ENCODE measurements at places on chromosomes 16 and 17.

DNA sequence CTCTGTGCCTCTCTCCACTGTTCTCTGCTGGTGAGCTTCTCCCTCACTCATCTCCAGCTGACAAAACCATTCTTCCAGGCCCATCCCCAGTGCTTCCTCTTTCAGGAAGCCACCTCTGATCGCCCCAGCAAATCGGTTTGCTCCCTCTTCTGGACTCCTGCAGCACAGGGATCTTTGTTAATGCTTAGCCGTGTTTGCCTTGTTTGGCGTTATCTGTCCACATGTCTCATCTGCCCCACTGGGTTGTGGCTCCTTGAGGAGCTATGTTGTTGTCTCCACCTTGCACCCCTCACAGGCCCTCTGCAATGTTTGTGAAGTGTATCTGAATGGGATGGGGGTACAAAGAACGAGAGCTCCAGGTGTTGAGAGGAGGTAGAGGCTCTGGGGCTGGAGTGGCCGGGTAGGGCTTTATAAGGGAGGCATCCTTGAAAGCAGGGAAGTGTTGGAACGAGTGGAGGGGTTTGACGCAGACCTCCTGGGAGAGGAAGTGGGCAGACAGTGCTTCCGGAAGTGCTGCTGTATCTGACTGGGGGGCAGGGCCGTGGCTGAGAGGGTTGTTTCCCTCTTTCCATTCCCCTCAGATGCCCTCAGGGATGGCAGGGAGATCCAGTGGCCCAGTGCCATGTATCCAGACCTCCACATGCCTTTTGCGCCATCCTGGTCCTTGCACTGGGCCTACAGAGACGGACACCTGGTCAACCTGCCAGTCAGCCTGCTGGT, 27.8 kb downstream of the CASKIN2 start:
- no peak for DNase-seq

- DNase-seq: no peak
Measured at GRCh38 chr17:30524847-30525246, 47.6 kb downstream of the GOSR1 start.

- DNase-seq: no peak
Measured at GRCh38 chr17:80025140-80025539, 10.5 kb downstream of the TBC1D16 start.

DNA sequence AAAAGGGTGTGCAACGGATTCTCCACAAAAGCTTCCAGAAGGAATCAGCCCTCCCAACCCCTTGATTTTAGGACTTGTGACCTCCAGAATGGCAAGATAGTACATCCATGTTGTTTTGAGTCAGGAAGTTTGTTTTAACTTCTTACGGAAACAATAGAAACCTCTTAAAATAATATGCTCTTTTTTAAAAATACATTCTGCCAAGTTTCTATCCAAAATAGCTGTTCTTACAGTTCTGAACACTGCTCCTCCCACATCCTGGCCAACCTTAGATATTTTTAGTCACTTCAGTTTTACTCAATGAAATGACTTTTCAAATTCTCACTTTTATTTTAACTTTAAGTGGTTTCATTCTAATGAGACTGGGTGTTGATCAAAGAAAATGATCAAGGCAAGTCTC, 156.4 kb downstream of the ZNF18 start:
- DNase-seq: no peak

DNA sequence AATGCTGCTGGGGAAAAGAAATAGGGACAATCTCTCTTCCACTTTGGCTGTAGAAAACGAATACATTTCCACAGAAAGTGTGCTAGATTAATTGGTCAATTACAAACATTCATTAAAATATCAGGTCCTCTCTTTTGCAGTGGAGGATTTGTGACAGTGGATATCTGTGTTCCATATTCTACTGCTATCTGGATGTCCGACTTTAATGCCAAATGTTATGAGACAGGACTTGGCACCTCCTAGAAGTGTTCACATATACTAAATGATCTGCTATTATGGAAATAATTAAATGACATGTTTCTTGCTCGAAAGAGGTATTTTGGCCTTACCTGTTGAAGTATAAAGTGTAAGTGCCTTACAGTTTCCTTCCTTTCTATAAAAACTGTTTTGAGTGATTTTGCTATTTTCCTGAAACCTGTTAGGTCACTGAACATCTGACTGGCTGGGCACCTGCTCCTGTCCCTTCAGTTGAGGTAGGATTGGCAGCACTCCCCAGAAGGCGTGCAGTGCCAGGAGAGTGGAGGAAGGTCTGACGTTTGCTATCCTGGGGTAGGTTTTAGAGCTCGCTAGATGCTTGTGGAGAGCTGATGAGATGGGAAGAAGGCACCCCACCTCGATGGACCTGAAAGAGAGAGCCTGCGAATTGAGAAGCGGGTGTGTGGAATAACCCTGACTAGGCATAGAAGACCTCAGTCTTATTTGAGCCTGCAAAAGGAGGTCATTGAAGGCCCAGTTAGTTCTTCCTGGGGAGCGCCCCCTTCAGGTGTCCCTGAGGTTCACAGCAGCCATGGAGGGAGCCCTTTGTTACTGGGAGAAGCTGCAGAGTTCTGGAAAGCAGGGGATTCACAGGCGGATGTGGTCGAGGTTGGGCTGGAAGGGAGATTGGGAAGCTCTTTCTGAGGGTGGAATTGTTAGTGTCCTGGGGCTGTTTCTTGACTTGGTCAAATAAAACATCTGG, 159.4 kb upstream of the ZNF267 start:
- DNase-seq: no peak

- no peak for DNase-seq
Measured at GRCh38 chr17:73533781-73534180, 110.5 kb downstream of the SDK2 start.

GRCh38 chr16:78244131-78244895, 144.9 kb downstream of the WWOX start:
- DNase-seq: no peak

- peak; percentile 72 for DNase-seq
Measured at GRCh38 chr16:29807426-29808218, 1.3 kb downstream of the MAZ start.

DNA sequence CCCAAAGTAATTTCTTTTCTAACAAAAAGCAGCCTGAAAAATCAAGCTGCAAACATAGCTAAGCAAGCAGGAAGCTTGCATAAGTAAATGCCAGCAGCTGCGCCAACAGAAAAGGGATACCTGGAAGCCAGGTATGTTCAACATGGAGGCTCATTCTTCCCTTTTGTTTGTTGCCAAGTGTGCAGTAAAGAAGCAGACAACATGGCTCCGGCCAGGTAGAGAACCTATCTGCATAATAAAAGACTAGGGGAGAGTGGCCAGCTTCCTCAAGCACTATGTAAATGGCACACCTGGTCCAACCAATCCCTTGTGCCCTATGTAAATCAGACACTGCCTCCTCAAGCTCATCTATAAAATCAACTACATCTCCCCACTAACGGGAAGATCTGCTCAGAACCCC, 1407.0 kb downstream of the CDH11 start:
- DNase-seq: no peak
